CD14-positive monocyte (primary cell): ENCODE measurements at places on chromosomes 11 and 22. TPM values are rescaled to one million over a fixed set of nuclear protein-coding genes. Genes with fewer than 3 reads are reported as not detected.
A peak's percentile ranks its signal among the peaks of the same experiment; 100 is the strongest.

Gene TSGA10IP
- polyA plus RNA-seq = not detected

GRCh38 chr22:43847376-43848289, 14.7 kb downstream of the SULT4A1 start:
- H3K36me3 ChIP-seq = no peaks in the 10 kb centered on the region
- no peaks in the 10 kb centered on the region for H3K4me1 ChIP-seq
- DNase-seq = no peak
- H3K27ac ChIP-seq = no peak overlapping the region
- H3K4me3 ChIP-seq = no peak overlapping the region
- H3K27me3 ChIP-seq = no peaks in the 10 kb centered on the region

Gene THRSP
- polyA plus RNA-seq = not detected

GRCh38 chr11:93089474-93090102, 108.2 kb downstream of the SLC36A4 start:
- H3K27ac ChIP-seq = no peak overlapping the region
- no peak overlapping the region for H3K4me3 ChIP-seq
- no peaks in the 10 kb centered on the region for H3K36me3 ChIP-seq
- H3K4me1 ChIP-seq = peaks cover 16% of the 10 kb centered on the region

GRCh38 chr11:63608353-63609345, 5.6 kb downstream of the PLAAT3 start:
- H3K27ac ChIP-seq = no peak overlapping the region
- H3K4me3 ChIP-seq = no peak overlapping the region
- H3K4me1 ChIP-seq = peaks cover 15% of the 10 kb centered on the region
- H3K36me3 ChIP-seq = no peaks in the 10 kb centered on the region
- no peak for DNase-seq
- H3K27me3 ChIP-seq = no peaks in the 10 kb centered on the region

Gene MUC2
- polyA plus RNA-seq = not detected

- no peak overlapping the region for H3K27ac ChIP-seq
- no peaks in the 10 kb centered on the region for H3K27me3 ChIP-seq
- no peak overlapping the region for H3K4me3 ChIP-seq
Measured at GRCh38 chr11:117515892-117516787, 188.5 kb downstream of the CEP164 start.

DNA sequence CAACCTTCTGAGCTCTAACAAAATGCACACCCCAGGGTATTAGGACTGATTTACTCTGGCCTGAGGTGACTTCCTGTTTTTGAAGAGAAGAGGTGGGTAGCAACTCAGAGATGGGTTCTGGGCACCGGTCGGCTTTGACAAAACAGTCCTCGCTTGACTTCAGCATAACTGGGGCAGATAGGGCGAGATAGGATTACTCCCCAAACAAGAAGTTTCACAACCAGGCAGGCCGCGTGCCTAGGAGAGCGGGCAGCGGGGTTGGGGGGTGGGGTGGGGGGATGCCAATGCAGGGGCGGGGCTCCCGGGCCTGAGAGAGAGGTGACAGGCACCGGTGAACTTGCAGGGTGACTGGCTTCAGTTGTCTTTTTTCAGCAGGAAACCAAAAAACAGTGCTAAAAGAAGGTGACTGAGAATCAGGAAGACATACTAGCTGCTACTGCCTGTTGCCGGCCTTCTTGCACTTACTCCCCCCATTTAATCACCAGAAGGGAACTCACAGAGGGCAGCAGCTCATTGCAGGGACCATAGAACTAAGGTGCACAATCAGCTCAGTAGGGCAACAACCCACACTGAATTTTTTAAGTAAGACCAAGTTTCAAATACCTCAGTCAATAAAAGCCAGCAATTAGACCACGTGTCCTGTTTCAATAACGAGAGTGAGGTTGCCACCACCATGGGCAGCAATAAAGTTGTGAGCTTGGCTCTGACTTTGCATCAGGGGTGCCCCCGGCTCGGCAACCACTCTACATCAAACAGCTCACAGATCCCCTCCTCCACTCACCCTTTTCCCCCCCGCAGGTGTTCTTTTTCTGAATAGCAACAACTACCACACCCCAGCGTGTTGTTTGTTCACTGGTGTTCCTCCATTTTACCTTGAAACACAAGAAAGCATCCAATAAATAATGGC, 37.2 kb upstream of the ETS1 start:
- H3K36me3 ChIP-seq = no peaks in the 10 kb centered on the region
- peak overlapping the region; percentile 32 for H3K4me3 ChIP-seq
- no peak overlapping the region for H3K27ac ChIP-seq

DNA sequence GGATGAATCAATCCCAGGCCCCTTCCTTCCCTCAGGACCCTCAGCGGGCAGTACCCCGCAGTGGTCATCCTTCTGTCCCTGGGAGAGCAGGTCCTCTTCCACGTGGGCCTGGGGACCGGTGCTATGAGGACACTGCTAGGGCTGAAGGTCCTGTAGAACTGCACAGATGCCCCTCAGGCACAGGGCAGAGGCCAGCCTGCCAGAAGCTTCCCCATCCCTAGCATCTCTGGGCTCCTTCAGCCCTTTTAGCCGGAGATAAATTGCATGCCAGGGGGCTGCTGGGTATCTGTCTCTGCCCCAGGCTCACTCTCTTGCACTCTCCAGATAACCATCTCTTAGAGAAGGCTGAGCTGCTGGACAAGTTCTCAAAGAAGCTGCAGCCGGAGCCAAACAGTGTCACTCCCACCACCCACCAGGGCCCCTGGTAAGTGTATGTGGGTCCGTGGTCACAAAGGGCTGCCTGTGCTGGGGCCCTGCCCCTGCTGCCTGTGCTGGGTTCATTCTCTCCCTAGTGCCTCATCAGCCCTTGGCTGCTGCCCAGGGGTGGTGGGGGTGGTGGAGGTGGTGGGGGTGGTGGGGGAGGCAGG, 2.3 kb downstream of the ATG16L2 start:
- H3K27me3 ChIP-seq = no peaks in the 10 kb centered on the region
- H3K36me3 ChIP-seq = peaks cover 46% of the 10 kb centered on the region
- peak overlapping the region; percentile 100 for H3K4me3 ChIP-seq
- H3K27ac ChIP-seq = peak overlapping the region; percentile 98
- DNase-seq = no peak

DNA sequence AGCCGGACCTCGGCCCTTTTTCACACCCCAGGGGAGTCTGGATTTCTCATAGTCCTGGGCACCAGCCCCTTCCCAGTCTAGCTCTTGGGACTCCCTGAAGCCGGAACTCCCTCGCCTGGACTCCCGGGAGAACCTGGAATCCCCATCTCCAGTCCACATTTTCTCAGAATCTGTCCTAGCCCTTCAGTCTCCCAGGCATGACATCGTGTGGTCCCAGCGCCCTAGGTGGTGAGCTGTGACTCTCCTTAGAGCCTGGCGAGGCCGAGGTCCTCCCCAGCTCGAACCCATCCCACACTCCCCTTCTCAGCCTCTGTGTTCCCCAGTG, 673 bp upstream of the DUSP18 start:
- H3K4me1 ChIP-seq = peaks cover 19% of the 10 kb centered on the region
- peaks cover 6% of the 10 kb centered on the region for H3K27me3 ChIP-seq
- peaks cover 15% of the 10 kb centered on the region for H3K36me3 ChIP-seq

Gene ASPHD2
- polyA plus RNA-seq = 4.1 and 6.1 TPM in 2 replicates

DNA sequence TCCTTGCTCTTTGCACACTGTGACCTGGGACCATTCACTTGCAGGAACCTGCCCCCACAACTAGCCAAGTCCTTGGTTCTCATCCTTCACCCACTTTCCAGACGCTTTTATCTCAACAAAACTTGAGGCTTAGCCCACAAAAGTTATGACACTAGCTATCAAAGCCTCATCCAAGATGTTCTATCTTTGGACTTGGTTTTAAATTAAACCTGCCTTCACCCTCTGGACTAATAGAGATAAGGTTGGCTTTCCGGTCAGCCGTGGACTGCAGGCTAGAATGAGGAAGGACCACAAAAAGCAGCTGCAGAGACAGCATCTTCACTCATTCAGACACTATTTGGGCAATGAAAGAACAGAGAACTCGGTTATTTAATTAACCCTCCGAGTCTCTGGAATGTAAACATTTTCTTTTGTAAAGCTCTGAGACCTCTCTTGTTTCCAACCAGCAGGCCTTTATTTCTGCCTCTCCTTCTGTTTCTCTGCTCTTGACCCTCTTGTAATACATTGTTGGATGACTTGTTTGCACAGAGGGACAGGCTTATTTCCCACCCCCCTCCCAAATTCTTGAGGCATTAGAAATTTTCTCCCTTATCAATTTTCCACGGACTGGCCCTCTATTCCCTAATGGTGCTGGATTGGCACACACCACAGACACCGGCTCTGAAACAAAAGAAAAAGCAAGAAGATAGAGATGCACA, 41.4 kb downstream of the ARL14EP start:
- no peak overlapping the region for H3K27ac ChIP-seq
- no peak for DNase-seq
- H3K27me3 ChIP-seq = no peaks in the 10 kb centered on the region

GRCh38 chr11:72648384-72649136, 25.7 kb downstream of the PDE2A start:
- no peak overlapping the region for H3K27ac ChIP-seq
- DNase-seq = no peak
- no peaks in the 10 kb centered on the region for H3K4me1 ChIP-seq
- no peak overlapping the region for H3K4me3 ChIP-seq
- no peaks in the 10 kb centered on the region for H3K36me3 ChIP-seq

DNA sequence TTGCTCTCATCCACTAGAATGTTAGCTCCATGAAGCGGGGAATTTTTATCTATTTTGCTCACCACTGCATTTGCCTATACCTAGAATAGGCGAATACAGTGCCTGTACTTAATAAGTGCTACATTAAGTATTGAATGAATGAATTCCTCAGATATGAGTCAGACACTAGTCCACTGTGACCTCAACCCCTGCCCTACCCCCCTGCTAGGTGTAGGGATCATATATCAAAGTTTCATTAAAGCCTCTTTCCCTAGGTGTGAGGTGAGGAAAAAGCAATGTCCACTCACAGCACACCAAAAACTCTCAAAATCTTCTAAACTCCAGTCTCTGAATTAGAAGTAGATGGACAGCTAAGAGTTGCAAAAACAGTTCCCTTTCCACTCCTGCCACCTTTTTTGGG, 9.8 kb upstream of the PSMA1 start:
- H3K27me3 ChIP-seq = no peaks in the 10 kb centered on the region
- H3K4me1 ChIP-seq = no peaks in the 10 kb centered on the region
- H3K4me3 ChIP-seq = no peak overlapping the region
- H3K36me3 ChIP-seq = no peaks in the 10 kb centered on the region
- H3K27ac ChIP-seq = no peak overlapping the region
- no peak for DNase-seq

Gene RAB36
- 0.37 TPM for polyA plus RNA-seq

Gene TTC36
- 0.10 TPM in 1 of 2 replicates, not detected in the other for polyA plus RNA-seq

DNA sequence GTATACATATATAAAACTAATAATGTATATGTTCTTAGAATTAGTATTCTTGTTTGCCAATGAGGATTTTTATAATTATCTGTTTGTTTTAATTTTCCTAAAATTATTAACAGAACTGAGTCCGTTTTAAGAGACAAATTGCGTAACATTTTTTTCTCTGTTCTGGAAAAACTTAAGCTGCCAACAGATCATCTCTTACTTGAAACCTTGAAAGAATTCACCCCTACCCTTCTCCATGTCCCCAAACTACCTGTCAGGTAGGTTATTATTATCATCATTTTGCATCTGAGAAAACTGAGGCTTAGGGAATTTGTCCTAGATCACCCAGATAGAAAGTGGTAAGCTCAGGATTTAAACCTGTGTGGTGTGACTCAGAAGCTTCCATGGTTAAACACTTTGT, 14.7 kb downstream of the SLC5A4 start:
- no peak overlapping the region for H3K27ac ChIP-seq
- DNase-seq = no peak
- peaks cover 6% of the 10 kb centered on the region for H3K27me3 ChIP-seq
- no peaks in the 10 kb centered on the region for H3K36me3 ChIP-seq
- H3K4me1 ChIP-seq = no peaks in the 10 kb centered on the region

Gene MAML2
- polyA plus RNA-seq = 0.57 TPM

DNA sequence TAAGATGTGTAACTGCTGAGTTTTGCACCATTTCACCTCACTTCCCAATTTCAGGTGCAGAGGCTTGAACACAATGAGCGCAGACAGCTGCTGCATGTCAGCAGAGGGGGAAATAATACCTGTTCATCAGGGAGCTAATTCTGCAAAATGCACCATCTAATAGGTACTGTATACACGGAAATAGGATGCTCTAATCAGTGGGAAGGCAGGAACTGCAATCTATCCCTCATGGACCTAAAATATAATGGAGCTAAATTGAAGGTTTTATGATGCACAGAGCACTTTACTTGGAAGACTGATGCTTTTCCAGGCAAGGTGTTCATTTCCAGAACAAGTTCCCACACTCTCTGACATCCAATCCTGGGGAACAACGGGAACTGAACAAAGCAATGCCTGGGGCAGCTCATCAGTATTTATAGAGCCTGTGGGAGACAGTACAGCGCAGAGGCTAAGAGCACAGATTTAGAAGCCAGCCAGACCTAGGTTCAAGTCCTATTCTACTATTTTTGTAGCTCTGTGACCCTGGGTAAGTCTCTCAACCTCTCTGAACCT, 78.5 kb downstream of the TENM4 start:
- no peaks in the 10 kb centered on the region for H3K4me1 ChIP-seq
- no peak for DNase-seq
- H3K36me3 ChIP-seq = no peaks in the 10 kb centered on the region
- no peak overlapping the region for H3K4me3 ChIP-seq
- H3K27me3 ChIP-seq = peaks cover 6% of the 10 kb centered on the region

GRCh38 chr11:10778217-10778970, 27.3 kb downstream of the CTR9 start:
- peaks cover 50% of the 10 kb centered on the region for H3K36me3 ChIP-seq
- no peak overlapping the region for H3K4me3 ChIP-seq
- H3K27ac ChIP-seq = peak overlapping the region; percentile 39
- no peak for DNase-seq
- peaks cover 13% of the 10 kb centered on the region for H3K4me1 ChIP-seq
